ENCODE measurements at places on chromosomes 2 and 18.

DNA sequence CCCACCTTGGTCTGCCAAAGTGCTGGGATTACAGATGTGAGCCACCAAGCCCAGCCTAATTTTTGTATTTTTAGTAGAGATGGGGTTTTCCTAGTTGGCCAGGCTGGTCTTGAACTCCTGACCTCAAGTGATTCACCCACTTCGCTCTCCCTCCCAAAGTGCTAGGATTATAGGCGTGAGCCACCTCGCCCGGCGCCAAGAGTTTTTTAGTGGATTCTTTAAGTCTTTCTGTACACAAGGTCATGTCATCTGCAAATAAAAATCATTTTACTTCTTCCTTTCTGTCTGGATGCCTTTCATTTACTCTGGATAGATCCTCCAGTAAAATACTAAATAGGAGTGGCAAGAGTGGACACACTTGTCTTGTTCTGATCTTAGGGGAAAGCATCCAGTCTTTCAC, 61.7 kb downstream of the KCMF1 start:
- DNase-seq = no peak

GRCh38 chr2:70140791-70141211, 50.0 kb downstream of the C2orf42 start:
- no peak for DNase-seq

DNA sequence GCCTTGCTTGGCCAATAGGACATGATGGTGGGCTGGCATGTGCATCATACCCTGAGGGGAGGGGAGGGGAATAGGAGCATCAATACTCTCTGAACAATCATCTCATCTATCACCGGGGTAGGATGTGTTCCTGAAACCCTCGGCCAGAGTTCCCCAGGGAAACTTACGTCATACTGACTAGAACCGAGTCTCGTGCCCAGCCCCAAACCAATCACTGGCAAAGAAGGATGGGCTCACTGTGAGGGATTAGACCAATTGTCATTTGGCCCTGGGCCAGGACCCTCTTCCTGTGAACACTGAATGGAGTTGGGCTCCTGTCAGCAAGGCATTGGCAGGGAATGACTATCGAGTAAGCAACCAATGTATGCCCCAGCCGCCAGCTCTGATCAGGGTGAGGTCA, 261.5 kb downstream of the MYCN start:
- DNase-seq = no peak

GRCh38 chr18:2917259-2918047, 70.6 kb downstream of the EMILIN2 start:
- no peak for DNase-seq

- DNase-seq = no peak
Measured at GRCh38 chr2:188893972-188894371, 80.2 kb upstream of the COL3A1 start.
